ENCODE measurements at places on chromosomes 1 and 21. TPM values are rescaled to one million over a fixed set of nuclear protein-coding genes. Genes with fewer than 3 reads are reported as not detected.

The LIN28A gene
- not detected for total RNA-seq

The LMOD1 gene
- total RNA-seq: under 0.01 TPM

The GPR37L1 gene
- total RNA-seq: not detected

The TTC34 gene
- total RNA-seq: under 0.01 TPM

The IL19 gene
- total RNA-seq: not detected

Data from bladder microvascular endothelial cell (primary cell).